ENCODE measurements at places on chromosomes 1 and 21.

DNA sequence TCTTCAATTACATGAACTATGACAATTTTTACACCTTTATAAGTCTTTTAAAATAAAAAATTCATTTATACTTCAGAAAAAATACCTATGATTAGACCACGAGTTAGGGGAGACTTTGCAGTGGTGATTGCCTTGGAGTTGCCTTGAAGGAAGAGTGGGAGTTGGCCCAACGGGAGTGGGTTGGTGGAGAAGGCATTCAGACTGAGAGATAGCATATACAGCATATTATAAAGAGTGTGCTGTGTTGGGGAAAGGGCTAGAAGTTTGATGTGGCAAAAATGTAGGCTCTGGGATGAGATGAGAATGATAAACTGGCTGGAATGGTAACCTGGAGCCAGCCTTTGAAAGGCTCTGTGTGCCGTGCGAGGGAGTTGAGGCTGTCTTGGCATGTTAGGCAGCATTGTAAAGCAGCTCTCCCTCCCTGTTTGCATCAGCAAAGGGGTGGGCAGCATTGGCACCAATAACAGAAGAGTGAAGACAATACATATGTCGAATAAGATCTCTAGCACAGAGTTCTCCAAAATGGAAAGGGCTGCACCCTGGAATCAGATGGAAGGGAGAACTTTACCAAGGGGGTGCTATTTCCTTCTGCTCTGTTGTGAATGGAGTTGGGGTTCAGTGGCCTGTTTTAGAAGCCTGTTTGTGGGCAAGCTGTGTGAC is 24.4 kb downstream of the MPZL1 start:
- no peak for DNase-seq

DNA sequence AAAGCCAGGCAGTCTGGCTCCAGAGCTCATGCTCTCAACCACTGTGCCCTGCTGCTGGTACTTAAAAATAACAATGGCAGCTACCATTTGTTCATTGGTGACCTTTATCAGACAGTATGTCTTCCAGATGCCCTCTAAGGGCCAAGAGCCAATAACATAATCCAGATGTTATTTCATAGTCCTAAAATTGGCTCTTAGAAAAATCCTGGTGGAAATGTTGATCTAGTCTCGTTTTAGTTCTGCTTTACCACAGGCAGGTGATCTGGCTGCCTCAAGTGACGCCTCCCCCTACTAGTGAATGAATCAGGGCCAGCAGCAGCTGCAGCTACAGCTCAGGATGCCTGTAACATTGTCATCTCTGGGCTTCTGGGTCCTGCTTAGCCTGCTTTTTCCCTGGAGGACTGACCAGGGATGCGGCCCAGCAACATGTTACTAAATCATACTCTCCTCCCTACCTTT is 12.6 kb upstream of the HMGN2 start:
- DNase-seq, result no peak

GRCh38 chr1:226738421-226738994 is 574 bp downstream of the ITPKB start:
- DNase-seq, result peak; percentile 34

GRCh38 chr1:16078925-16079656 is 5.6 kb upstream of the FAM131C start:
- peak; percentile 45 for DNase-seq

DNA sequence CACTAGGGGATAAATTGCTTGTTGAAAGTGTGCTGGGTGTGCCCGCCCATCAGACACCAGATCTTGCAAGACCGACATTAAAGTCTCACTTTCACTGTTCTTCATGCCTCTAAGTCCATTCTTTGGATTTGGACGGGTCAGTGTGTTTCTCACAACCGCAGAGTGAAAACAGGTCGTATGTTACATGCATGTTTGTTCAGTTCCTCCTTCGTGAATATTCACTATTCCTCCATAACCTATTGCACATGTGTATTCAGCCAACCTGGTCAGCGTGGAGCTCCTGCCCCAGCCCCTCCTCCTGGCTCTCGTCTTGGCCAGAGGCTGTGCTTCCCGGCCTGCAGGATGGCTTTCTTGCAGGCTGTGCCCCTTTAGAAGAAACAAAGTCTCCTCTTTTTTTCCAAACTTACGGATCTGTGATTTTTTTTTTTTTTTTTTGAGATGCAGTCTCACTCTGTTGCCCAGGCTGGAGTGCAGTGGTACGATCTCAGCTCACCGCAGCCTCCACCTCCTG is 2.2 kb upstream of the KRTAP10-6 start:
- DNase-seq, result no peak

GRCh38 chr1:172719694-172720138 is 60.8 kb downstream of the FASLG start:
- DNase-seq, result no peak

- DNase-seq, result peak; percentile 53
Observed at GRCh38 chr1:237864338-237865244, 26.1 kb downstream of the ZP4 start.

GRCh38 chr1:189211742-189212141 is 1265.9 kb downstream of the BRINP3 start:
- peak; percentile 3 for DNase-seq

DNA sequence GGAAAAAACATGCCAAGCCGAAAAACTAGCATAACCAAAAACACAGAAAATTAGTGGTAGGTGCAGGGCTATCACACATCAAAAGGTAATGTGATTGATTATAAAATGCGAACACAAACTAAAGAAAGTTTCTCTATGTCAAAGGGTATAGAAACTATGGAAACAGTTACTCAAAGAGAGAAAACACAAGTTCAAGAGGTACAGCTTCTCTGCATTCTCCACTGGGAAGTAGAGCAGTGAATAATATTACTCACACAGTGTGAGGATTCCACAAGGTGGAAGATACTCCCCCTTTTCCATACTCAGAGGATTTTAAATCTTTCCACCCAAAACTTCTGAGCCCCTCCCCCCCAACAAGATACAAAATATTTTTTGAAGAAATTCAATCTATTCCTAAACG is 18.6 kb downstream of the AKT3 start:
- DNase-seq, result no peak

- no peak for DNase-seq
Observed at GRCh38 chr1:92118826-92119225, 38.7 kb downstream of the BTBD8 start.

GRCh38 chr1:7755448-7755847 is 15.6 kb upstream of the VAMP3 start:
- no peak for DNase-seq

GRCh38 chr1:234573711-234574299 is 36.2 kb downstream of the IRF2BP2 start:
- no peak for DNase-seq

GRCh38 chr1:160549665-160550006 is 26.6 kb upstream of the SLAMF6 start:
- DNase-seq, result no peak

DNA sequence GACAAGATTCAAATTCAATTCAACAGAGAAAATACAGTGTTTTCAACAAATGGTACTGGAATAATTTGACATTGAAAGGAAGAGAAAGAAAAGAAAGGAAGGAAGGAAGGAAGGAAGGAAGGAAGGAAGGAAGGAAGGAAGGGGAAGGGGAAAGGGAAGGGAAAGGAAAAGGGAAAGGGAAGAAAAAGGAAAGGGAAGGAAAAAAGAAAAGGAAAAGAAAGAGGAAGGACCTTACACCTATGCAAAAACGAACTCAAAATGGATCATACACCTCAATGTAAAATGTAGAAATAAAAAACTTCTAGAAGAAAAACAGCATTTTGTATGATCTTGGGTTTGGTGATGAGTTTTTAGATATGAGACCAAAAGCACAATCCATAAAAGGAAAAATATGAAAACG is 19.9 kb upstream of the NMNAT2 start:
- no peak for DNase-seq

DNA sequence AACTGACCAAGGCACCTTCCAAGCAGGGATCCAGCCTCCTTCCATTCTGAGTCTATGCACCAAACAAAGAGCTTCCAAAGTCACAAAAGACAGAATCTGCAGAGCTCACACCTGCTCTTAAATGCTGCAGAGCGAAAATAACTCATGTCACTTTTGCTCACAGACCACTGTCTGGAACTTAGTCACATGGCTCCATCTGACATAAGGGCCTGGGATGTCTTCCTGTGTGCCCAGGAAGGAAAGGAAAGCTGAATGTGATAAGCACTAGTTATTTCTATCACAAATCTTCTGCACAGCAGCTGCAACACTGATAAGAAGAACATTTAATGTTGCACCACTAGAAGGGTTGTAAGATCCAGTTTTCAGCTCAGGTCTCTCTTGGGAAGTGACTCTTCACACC is 39.5 kb upstream of the SGIP1 start:
- DNase-seq, result no peak

DNA sequence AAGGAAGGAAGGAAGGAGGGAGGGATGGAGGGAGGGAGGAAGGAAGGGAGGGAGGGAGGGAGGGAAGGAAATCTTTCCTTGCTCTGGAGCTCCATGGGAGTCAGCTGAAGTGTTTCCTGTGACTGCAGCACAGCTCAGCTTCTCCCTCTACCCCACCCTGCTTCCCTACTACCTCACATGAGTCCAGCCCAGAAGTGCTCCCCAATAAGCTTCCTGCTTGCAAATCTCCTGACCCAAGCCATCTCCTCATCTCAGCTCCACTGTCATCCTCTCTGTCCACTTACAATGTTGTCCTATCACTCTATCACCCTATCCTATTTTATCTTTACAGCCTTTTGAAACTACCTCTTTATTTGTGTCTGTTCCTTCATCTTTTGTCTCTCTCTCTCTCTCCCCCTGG is 52.9 kb upstream of the SSBP3 start:
- DNase-seq, result no peak

GRCh38 chr1:181036107-181036836 is 2.5 kb downstream of the MR1 start:
- DNase-seq, result no peak

DNA sequence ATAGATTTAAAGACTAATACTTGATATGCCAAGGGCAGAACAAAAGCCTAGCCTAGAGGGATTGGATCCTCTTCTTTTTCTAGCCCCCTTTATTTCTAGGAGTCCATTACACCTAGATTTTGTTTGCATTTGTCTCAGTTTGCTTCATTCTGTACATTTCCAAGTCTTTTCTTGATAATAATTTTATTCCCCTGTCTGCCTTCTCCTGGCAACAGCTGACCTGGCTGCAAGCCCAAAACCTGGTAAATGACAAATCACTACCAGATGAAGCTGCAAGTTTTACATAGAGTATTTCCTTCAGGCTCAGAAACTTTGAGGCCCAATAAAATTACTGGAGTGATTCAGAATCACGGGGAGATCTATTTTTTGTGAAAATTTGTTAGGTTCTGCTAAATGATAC is 36.5 kb upstream of the LHX8 start:
- no peak for DNase-seq

DNA sequence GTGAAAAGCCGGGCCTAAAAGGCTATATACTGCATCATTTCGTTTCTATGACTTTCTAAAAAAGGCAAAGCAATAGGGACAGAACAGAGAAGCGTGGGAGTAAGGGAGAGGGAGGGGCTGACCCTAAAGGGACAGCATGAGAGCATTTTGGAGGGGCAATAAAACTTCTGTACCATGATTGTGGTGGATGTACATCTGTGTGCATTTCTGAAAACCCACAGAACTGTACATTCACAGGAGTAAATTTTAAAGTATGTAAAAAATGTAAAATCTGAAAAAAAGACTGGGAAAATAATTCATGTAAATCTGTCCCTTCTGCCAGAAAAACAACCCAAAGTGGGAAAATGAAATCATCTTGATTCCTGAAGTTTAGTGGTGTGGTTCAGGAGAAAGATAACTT is 235.4 kb downstream of the CENPF start:
- no peak for DNase-seq

DNA sequence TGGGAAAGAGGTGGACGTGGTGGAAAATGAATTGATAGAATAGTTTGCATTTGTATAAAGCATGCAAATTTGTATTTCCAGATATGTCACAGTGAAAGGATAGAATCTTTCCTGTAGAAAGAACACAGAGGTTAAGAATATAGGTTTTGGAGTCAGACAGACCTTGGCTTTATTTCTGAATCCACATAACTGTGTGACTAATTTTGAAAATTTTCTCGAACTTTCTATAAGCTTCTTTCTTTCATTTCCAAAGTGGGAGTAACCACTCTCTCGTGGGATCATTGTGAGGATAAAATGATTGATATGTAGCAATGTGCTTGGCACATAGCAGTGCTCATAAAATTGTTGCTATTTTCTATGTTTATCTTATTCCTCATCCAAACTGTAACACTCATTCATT is 108.8 kb downstream of the DISC1 start:
- DNase-seq, result no peak

DNA sequence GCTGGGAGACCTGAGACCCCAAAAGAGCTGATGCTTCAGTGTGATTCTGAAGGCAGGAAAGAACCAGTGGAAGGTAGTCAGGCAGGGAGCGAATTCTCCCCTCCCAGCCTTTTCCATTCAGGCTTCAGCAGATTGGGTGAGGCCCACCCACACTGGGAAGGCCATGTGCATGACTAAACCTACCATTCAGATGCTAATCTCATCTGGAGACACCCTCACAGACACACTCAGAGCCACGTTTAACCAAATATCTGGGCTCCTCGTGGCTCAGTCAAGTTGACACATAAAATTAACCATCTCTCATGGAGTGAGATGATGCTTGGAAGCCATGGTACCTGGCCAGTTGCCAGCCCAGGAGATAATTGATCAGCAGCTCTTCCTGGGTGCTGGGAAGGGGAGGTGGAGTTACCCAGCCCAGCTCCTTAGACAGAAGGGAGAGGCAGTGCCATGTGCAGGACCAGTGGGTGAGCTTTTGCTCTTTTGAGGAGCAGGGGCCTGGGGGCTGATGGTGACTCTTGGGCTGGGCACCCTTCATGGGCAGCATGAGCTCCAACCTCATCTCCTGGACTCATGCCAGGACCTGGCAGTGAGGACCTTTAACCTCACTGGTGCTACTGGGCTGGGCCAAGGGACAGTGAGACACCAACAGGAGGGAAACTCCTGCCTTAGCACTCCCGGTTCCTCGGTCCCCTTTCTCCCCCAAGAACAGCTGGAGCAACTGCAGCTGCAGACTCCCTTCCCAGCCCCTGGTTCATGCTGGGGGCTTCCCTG is 89.0 kb upstream of the ACTL8 start:
- no peak for DNase-seq

- no peak for DNase-seq
Observed at GRCh38 chr1:180280617-180281016, 50.6 kb downstream of the LHX4 start.

- DNase-seq, result no peak
Observed at GRCh38 chr1:59731591-59731990, 83.2 kb upstream of the HOOK1 start.

GRCh38 chr1:116494745-116495144 is 76.1 kb downstream of the CD58 start:
- DNase-seq, result no peak

DNA sequence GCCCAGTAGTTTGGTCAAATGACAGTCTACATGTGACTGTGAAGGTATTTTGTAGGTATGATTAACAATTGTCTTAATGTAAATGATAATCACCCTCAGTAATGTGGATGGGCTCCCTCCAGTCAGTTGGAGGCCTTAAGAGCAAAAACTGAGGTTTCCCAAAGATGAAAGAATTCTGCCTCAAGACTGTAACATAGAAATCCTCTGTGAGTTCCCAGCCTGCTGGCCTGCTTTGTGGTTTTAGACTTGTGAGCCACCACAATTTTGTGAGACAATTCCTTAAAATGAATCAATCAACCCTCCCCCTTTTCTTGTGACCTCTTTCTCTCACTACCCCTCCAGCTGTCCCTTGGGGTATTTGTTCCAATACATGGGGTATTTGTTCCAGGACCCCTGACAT is 226.4 kb upstream of the DPYD start:
- no peak for DNase-seq
